Right cardiac atrium (tissue), 5 donors: ENCODE measurements at places on chromosomes 12 and 14.
A peak's percentile ranks its signal among the peaks of the same experiment; 100 is the strongest.

GRCh38 chr14:102802834-102803523 is 25.7 kb downstream of the TRAF3 start:
- no peak for DNase-seq

- no peak for DNase-seq
Measured at GRCh38 chr12:105915997-105916759, 222.6 kb downstream of the NUAK1 start.

DNA sequence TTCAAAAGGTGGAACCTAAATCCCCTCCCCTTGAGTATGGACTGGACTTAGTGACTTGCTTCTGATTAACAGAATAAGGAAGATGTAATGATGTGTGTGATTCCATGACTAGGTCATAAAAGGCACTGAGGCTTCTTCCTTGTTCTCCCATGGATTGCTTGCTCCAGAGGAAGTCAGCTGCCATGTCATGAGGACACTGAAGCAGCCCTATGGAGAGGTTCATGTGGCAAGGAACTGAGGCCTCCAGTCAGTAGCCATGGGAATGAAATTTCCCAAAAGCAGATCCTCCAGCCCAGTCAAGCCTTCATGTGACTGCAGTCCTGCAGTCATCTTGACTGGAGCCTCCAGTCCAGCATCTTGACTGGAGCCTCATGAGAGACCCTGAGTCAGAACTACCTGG is 10.7 kb downstream of the TMBIM4 start:
- no peak for DNase-seq

- no peak for DNase-seq
Measured at GRCh38 chr14:33733310-33733709, 217.6 kb downstream of the EGLN3 start.

- DNase-seq, result peak; percentile 65
Measured at GRCh38 chr12:106226884-106227640, 20.8 kb downstream of the CKAP4 start.

DNA sequence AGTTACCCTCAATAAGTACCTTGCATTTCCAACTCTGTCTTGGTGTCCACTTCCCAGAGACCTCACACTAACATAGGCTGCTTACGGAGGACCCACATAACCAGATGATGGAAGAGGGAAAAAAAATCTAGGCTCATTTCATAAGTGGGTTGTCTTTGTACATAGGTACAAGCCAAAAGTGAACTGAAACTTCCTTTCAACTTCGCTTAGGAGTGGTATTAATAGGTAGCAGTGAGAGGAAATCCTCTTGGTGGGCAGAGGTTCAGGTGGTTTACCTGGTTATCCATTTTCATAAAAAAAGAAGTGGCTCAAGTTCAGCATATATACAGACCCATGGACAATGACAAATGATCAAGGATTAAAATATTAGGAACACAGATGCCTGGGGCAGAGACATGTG is 35.8 kb upstream of the RNU6-7 start:
- DNase-seq, result no peak

GRCh38 chr14:58100735-58101368 is 51.2 kb downstream of the ARMH4 start:
- no peak for DNase-seq

DNA sequence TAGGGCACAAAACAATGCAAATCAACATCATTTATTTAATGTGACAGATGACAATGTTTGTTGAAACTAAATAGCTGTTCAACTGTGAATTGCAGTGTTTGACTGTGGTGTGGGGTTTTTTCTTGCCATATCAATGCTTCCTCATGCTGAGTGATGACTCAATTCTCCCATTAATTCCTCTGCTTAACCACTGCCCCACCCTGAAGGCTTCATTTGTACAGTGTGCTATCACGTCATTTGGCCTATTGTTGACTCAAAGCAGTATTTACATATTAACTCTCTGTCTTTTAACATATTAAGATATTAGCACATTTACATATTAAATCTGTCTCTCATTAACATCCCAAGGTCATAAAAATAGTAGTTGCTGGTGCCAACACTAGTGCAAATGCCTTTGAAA is 164.8 kb upstream of the NRXN3 start:
- no peak for DNase-seq

GRCh38 chr14:95272057-95272456 is 47.7 kb downstream of the CLMN start:
- DNase-seq, result no peak

GRCh38 chr12:122584177-122584863 is 57.3 kb downstream of the KNTC1 start:
- no peak for DNase-seq

DNA sequence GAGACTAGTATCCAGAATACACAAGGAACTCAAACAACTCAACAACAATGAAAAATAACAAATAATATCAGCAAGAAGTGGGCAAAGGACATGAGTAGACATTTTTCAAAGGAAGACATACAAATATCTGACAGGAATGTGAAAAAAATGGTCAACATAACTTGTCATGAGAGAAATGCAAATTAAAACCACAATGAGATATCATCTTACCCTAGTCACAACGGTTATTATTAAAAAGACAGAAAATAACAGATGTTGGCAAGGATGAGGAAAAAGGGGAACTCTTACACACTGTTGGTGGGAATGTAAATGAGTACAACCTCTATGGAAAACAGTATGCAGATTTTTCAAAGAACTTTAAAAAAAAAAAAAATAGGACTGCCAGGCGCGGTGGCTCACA is 20.4 kb downstream of the VWF start:
- no peak for DNase-seq

DNA sequence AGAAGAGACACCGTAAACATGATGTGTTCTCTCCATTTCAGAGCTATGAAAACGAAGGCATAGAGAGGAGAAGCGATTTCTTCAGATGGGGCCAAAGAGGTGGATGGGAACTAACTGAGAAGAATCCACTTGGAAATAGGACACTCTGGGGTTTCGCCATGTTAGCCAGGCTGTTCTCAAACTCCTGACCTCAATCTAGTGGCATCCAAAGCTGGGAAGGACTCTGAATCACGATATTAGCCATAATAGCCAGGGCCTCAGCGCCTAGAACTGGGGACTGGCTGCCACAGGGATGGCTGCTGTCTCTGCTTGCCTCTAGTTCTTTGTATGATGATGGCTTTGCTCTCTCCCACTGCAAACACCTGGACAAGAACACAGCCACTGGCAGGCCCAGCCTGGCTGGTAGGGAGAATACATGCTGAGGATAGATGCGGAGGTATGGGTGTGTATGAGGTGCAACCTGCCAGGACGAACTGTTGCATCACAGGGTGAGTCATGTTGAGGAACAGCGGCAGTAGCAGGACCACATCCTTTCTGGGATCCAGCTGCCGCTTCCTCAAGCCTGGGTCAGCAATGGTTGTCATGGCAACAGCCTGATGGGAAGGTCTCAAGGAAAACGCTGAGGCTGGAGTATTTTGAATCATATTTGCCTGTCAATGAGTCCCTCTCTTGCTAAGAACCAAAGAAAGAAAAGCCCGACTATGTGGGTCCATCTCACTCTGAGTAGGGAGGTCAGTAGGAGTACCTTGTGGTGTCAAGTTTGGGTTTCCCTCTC is 31.1 kb downstream of the CCDC177 start:
- peak; percentile 63 for DNase-seq

DNA sequence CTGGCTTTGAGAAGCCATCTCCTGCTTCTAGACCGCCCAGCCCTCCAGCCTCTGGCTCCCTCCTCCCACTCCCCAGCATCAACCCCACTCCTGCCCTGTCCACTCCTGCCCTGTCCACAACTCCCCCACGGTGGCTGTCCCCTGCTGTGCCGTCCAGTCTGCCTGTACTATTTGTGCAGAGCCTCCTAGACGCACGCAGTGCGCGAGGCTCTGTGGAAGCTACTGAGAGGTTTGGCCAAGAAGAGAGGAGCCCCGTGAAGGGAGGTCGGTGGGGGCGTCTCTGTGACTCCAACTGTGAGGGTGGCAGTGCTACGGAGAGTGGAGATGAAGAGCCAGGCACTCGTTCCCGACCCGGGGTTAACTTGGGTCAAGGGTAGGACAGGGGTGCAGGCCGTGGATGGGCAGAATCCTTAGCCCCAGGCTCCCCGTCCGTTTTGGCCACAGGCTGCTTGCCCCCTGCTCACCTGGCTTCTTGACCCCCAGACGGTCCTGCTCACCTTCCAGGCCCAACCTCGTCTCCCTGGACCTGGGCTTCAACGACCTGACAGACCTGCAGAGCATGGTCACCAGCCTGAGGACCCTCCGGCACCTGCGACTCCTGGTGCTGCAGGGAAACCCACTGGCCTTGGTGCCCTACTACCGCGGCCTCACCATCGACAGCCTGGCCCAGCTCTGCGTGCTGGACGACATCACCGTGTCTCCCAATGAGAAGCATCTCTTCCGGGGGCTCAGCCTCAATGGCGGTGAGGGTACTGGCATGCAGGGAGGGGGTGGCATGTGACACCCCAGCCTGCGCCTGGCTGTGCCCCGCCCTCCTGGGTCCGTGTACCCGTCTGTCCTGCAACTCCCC is 6.9 kb downstream of the LRRC43 start:
- DNase-seq, result no peak

DNA sequence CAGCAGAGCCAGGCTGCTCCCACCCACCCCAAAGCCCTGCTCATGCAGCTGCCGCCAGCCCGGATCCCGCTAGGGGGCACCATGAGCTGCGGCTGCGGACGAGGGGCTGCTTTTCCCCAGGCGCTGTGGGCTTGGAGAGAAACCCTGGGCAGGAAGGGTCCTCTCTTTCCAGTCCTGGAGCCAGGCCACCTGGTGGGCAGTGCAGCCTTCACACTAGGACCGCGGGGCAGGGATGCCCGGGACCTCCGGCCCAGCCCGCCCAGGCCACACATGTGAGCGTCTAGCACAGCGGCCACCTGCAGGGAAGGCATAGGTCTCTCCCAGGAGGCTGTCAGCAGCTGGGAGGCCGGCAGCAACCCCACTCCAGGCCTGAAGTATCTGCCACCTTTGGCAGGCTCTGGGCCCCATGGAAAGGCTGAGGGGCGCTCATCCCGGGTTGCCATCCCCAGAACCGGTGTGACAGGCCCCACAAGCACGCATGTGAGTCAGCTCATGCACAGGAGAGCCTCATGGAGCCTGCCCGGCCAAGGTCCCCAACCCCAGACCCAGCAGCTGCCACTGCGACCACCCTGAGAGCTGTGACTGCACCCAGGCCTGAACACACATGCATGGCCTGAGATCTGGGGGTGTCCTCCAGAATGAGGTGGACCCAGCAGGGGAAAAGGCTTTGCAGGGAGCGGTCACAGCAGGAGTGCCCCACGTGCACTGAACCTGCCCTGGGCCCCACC is 280.0 kb upstream of the RTL1 start:
- DNase-seq, result no peak

GRCh38 chr14:104792945-104793702 is 2.4 kb downstream of the AKT1 start:
- no peak for DNase-seq

DNA sequence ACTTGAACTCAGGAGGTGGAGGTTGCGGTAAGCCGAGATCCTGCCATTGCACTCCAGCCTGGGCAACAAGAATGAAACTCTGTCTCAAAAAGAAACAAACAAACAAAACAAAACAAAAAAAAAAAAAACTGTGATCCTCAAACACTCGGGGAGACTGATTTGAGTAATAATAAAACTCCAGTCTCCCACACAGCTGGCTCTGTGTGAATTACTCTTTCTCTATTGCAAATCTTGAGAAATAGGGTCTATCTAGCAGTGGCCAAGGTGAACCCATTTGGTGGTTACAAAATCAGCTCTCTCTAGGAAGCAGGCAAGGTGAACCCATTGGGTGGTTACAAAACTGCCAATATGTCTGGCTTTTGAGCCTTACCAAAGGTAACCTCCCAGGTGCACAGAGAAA is 6.0 kb upstream of the ACOT6 start:
- no peak for DNase-seq

- no peak for DNase-seq
Measured at GRCh38 chr14:32512348-32512747, 183.2 kb downstream of the AKAP6 start.

DNA sequence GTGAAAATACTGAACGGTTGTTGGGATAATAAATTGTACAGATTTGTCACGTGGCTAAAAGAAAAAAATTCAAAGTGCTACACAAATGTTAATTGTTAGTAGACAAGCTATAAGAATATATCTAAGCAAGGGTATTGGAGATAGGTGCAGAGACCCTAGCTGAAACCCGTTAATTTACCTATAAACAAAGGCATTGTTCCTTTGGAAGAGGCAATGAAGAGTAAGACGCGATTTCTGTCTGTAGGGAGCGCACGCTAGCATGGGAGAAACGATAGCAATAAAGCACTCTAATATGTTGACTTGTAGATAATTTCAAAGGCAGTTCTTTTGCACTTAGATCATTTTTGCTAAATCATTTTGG is 565 bp downstream of the CCDC77 start:
- DNase-seq, result no peak

- DNase-seq, result no peak
Measured at GRCh38 chr14:35963209-35963608, 137.1 kb downstream of the BRMS1L start.

DNA sequence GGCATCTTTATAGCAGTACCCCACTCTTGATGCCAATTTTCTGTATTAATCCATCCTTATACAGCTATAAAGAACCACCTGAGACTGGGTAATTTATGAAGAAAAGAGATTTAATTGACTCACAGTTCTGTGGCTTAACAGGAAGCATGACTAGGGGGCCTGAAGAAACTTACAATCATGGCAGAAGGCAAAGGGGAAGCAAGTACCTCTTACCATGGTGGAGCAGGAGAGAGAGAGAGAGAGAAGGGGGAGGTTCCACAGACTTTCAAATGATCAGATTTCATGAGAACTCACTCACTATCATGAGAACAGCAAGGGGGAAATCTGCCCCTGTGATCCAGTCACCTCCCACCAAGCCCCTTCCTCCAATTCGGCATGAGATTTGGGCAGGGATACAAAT is 84.4 kb downstream of the SLC24A4 start:
- no peak for DNase-seq

DNA sequence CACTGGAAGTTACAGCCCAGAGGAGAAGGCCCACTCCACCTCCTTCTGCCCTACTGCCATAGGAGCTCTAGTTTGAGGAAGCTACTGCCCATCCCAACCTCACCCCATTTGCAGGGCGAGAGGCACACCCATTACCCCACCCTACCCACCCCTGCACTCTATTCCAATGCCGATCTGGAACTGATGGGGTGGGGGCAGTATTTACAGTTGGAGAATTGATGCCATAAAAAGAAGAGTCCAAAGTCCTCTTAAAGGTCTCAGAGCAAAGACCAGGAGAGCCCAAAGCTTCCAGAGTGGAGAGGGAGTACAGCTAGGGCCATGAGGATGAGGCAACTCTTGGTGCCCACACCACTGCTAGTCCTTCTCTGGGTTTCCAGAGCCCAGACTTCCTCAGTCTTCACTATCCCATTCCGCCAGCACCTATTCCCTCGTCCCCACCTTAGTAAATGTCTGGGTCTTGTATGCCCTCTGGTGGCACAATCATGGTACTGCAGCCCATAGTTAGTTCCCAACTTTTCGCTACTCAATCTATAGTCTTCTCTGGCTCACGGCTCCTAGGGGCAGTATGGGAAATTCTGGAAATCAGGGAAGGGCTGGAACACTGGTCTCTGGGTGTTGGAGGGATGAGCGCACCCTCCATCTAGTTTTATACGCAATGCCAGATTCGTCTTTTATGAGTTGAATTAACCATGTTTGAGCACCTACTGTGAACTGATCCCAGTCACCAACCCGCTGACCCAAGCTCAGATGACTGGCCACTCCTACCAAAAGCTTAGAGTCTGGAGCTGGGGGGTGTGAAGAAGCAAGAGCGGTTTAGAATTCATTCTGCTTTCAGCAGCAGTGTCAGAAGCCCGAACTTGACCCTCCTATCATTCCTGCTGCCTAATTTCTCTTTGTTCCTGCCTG is 6.9 kb upstream of the ADCY6 start:
- peak; percentile 57 for DNase-seq
